Left cardiac atrium (tissue), 4 donors: ENCODE measurements at places on chromosomes 16 and 17. TPM values are rescaled to one million over a fixed set of nuclear protein-coding genes. Genes with fewer than 3 reads are reported as not detected.

The CACNA1H gene
- 7.1 TPM for total RNA-seq

The KRTAP3-2 gene
- total RNA-seq: not detected

The TBX6 gene
- 0.80 TPM for total RNA-seq

The CDH15 gene
- total RNA-seq: 0.09 TPM

The SOCS1 gene
- total RNA-seq: 8.8 TPM

The TEKT5 gene
- total RNA-seq: not detected

The COTL1 gene
- total RNA-seq: 37.3 TPM

The GAS7 gene
- 119 TPM for total RNA-seq

The FOXO3B gene
- 1.1 TPM for total RNA-seq

The PIK3R6 gene
- total RNA-seq: 1.1 TPM

The SEPTIN12 gene
- total RNA-seq: not detected

The AXIN2 gene
- 28.5 TPM for total RNA-seq

The MYL4 gene
- 5,418 TPM for total RNA-seq

The HYDIN gene
- 0.38 TPM for total RNA-seq

The PER1 gene
- 134 TPM for total RNA-seq

The SEPTIN1 gene
- total RNA-seq: 2.0 TPM

The DHRS7C gene
- 82.3 TPM for total RNA-seq

The MT3 gene
- total RNA-seq: 11.5 TPM

The HOXB2 gene
- total RNA-seq: 6.1 TPM

The CNGB1 gene
- not detected for total RNA-seq

The SLC16A13 gene
- total RNA-seq: 1.2 TPM

The TP53TG3F gene
- not detected for total RNA-seq
